ENCODE measurements at places on chromosomes 11 and 22.
A peak's percentile ranks its signal among the peaks of the same experiment; 100 is the strongest.

DNA sequence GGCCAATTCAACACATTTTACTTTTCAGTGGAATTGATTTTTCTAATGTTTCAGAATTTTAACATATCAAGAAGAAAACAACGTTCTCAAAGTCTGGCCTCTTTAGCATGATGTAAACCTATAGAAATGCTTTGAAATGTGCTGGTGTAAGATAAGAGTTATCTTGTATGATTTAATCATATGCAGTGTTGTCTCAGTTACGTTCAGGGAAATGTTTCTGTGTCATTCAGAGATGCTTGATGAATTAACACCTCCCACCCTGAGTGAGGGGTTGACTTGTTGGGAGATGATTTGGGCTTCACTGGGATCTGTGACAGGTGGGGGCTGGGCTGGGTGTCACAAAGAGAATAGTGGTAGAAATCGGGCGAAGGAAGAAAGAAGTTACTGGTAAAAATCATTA is 15.7 kb upstream of the MYO18B start:
- no peak for DNase-seq

DNA sequence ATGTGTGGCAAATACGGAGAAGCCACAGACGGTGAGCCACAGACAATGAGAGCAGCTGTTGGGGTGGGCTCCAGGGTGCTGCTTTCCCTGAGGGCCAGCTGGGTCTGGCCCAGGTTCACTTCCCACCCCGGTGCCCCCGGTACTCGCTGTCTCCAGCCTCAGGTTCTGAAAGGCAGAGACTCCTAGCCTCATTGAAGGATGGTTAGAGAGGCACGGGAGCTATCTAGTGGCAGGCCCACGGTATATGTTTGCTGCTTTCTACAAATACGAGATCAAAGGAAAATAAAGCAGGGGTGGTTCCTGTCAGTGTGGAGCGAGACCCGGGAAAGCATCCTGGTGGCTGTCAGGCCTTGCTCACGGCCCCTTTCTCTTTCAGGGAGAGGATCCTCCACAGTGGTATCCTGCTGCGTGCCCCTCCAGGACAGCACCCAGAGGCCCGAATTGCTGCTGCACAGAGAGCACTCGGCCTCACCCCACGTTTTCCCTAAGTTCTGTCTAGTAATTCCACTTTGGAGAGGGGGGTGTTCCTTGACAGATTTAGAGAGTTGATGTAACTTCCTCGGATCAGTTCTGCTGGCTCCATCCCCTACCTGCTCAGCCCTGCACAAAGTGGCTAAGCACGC is 3.0 kb downstream of the TMEM80 start:
- no peak for DNase-seq

- no peak for DNase-seq
Measured at GRCh38 chr11:3148990-3149851, 15.9 kb downstream of the OSBPL5 start.

GRCh38 chr22:40273319-40273718 is 73.0 kb upstream of the ADSL start:
- DNase-seq: no peak

- no peak for DNase-seq
Measured at GRCh38 chr11:83816572-83817187, 530.5 kb upstream of the CCDC90B start.

DNA sequence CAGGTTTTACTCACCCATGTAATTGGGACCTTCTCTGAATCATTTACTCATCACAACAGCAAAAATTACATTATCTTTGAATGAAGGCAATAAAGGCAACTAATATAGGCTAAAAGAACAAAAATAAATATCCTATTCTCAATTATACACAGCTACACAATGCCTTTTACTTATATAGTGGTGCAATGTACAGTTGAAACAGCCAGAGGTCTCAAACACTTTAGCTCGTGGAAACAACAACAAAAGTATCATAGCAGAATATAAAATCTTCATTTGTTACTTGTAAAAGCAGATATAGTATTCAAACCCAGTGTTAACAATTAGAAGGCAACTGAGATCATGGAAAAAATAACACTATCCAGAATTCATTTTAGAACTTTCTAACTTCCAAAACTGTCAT is 20.6 kb upstream of the CCDC34 start:
- DNase-seq: no peak

- no peak for DNase-seq
Measured at GRCh38 chr11:12540075-12540680, 134.0 kb upstream of the TEAD1 start.

- DNase-seq: no peak
Measured at GRCh38 chr11:40819230-40819629, 640.2 kb downstream of the LRRC4C start.

- DNase-seq: no peak
Measured at GRCh38 chr22:48204296-48204695, 1441.8 kb downstream of the TBC1D22A start.

DNA sequence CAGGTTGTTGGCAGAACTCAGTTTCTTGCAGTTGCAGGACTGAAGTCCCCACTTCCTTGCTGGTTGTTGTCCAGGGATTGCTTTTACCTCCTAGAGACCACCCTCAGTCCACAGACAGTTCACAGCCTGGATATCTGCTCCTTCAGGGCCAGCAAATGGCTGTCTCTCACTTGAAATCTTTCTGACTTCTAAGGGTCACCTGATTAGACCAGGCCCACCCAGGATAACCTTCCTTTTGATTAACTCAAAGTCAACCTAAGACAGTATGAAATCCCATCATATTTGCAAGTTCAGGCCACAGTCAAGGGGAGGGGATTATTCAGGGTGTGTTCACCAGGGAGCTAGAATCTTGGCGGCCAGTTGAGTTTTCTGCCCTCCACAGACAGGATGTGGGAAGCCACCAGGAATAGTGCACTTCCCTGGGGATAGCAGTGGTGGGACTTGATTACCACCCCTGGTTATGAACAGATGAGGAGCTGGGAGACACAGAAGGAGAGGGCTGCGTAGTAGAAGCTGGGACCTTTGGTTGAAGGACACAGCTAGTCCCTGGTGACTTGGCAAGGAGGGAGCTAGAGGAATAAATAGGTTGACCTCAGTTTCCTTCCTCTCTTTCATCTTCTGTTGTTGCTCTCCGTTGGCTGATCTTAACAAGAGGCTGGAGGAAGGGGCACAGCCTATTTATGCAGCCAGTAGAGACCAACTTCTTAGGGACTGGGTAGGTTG is 33.4 kb downstream of the MIAT start:
- DNase-seq: no peak

DNA sequence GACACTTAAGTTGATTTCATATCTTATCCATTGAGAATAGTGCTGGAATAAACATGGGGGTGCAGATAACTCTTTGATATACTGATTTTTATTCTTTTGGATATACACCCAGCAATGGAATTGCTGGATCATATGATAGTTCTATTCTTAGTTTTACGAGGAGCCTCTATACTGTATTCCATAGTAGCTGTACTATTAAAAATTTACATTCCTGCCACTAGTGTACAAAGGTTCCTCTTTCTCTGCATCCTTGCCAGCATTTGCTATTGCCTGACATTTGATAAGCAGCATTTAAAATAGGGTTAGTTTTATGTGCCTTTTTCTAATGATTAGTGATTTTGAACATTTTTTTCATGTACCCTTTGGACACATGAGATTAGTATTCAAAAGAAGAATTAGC is 554.2 kb downstream of the JRKL start:
- DNase-seq: no peak

- peak; percentile 29 for DNase-seq
Measured at GRCh38 chr22:43262990-43263644, 76.2 kb upstream of the TTLL12 start.
